ENCODE measurements at places on chromosomes 5 and 9.

DNA sequence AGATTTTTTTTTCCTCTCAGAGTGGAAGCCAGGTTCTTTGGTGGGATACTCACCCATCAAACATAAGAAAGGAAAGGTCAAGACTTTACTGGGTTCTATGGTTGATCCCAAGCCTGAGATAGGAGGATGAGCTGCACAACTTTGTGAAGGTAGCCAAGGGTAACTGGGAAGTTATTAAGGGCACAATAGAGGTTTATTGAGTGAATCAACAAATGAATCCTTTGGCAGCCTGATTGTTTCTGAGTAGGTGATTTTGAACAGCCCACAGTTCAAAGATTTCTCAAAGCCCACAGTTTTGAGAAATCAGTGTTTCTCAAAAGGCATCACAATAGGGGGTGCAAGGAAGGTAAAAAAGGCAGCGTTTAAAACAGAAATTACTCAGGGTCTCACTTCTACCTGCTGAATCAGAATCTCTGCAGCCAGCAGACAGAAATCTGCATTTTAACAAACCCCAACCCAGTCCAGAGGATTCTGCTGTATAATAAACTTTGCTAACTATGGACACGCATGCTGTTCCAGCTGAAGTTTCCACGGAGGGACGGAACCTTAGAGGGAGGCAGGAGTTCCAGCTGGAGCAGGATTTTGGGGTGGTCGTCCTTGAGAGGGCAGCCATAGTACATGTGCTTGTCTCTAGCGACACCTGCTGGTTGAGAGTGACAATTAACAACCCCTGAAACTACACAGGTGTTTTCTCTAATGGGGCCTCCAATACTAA lies 32.7 kb upstream of the FSD1L start:
- no peak for DNase-seq

DNA sequence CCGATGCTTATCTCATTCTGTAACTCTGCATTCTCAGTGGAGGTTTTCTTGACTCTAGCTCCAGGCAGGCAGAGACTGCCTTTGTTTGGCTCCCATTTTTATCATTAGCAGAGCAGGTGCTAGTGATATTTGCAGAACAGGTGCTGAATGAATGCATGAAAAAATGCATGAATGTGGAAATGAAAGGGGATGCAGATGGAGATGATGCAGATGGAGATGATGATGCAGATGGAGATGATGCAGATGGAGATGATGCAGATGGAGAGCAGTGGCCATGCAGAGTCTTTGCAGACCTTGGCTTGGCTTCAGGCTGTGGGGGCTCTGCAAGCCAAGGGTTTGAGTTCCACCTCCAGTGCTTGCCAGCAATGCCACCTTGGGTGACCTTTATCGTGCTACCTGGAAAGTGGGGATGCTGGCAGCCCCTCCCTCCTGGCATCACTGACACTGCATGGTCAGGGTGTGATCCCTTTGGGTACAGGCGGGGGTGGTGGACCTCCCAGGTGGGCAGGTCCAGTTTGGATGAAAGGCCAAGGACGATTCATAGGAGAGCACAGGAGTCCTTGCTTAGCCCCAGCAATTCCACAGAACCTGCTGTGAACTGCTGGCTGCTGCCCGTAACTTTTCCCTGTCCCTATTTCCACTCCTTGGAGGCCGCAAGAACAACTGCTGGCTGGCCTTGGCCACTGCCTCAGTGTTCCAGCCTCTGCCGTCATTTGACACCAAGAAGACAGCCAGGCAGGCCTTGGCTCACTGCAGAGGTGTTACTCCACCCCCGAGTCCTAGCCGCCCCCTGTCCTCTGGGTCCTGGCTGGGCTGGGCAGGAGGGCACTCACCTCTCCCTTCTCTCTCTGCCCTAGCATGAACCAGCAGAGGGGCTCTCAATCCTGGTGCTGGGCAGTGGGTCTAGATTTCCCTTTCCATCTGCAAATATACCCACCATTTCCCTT lies 33.0 kb downstream of the ERGIC1 start:
- DNase-seq: no peak

GRCh38 chr5:1360861-1361260 lies 16.0 kb upstream of the CLPTM1L start:
- DNase-seq: no peak

DNA sequence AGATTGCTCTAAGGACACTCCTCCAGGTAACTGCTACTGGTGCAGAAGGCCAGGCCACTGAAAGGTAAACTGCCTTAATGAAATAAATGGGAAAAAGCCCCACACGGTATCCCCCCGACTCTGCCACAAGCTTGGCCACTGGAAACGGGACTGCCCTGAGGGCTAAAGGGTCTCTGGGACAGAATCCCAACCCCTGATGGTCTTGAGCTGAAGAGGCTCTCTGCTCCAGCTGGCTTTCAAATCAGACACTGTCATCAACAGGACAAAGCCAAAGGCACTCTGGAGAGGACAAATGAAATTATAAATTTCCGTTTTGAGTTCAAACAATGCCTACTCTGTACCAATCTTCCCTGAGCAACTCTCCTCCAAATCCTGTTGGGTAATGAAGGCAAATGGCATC lies 33.6 kb upstream of the HMGCR start:
- no peak for DNase-seq

DNA sequence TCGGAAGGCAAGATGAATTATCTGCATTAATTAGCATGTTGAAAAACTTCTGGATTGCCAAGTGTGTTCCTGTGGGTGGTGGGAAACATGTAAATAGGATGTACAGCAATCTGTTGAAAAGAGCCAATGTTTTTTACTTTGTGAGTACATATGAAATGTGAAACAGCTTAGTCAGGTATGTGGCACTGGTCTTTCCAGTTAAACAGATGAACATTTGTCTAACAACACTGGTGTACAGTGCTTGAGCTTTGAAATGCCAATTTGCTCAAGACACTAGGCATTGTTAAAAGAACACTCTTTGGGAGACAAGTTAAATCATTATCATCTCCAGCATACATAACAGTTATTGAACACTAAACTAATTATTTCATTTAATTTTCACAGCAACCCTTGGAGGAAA lies 107.3 kb upstream of the SLC24A2 start:
- DNase-seq: no peak

DNA sequence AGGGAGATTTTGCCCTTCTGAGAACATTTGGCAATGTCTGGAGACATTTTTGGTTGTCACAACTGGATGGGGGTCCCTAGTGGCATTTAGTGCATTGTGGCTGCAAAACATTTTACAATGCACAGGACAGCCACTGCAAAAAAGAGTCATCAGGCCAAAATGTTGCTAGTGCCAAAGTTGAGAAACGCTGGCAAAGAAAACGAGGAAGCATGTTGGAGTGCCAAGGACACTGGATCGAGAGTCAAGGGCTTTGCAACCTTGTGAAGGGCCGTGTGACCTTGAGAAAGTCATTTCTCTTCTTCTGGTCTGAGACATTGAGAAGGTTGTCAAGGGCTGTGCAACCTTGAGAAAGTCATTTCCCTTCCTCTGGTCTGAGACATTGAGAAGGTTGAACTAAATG lies 45.7 kb upstream of the FRRS1L start:
- no peak for DNase-seq

GRCh38 chr9:86222667-86223066 lies 36.8 kb downstream of the C9orf153 start:
- no peak for DNase-seq

- DNase-seq: no peak
Observed at GRCh38 chr5:59749782-59750520, 143.6 kb downstream of the PDE4D start.

- no peak for DNase-seq
Observed at GRCh38 chr9:124623966-124624734, 117.0 kb upstream of the NR5A1 start.

DNA sequence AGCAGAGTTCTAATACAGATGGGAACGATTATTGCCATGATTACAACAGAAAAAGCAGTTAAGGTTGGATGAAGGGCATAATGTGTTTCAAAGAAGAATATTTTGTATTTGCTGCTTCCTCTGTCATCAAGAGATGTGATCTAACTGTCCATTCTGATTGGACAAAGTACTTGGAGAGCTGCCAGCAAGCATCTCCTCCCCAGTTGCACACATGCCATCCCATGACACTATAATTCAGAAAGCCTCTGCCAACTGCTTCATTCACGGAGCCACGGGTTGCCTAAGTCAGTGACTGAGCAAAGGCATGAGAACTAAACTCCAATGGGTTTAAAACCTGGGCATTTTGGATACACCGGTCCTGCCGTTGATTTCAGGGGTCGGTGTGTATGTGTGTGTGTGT lies 253.8 kb downstream of the CRB2 start:
- no peak for DNase-seq

- no peak for DNase-seq
Observed at GRCh38 chr5:35182486-35182885, 47.8 kb downstream of the PRLR start.

- no peak for DNase-seq
Observed at GRCh38 chr9:97892421-97892820, 29.9 kb downstream of the TRMO start.

DNA sequence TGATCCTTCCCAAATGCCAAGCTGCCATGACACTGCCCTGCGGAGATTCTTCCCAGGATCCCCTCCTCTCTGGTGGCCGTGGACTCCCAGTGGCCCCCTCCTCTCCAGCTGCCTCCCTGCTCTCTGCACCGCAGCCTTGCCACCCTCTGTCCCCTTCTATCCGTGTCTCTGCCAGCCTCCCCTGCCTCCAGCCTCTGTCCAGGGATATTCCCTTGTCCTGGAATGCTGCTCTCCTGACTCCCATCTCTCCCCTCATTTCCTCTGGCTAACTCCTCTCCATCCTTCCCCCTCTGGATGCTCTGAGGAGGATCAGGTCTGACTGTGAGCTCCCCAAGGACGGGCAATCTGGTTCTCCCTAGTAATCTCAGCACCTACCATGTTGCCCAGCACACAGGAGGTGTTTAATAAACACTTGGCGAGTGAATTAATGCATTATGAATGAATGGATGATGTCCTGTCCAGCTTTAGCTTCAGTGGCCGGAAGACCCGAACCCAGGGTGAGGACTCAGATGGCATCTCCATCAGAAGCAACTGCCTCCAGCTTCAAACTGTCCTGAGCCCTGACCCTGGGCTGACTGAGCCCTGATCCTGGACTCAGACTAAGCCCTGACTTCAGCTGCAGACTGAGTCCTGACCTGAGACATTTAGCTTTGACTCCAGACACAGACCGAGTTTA lies 7.5 kb upstream of the CRB2 start:
- no peak for DNase-seq

- DNase-seq: no peak
Observed at GRCh38 chr5:56950626-56951125, 1.2 kb downstream of the MIER3 start.

Data from NCI-H510A (cell line).